Kidney (tissue), 22 donors: ENCODE measurements at places on chromosomes 11 and 22. TPM values are rescaled to one million over a fixed set of nuclear protein-coding genes. Genes with fewer than 3 reads are reported as not detected.

GRCh38 chr11:117170210-117170609, 8.3 kb upstream of the SIDT2 start:
- peak; percentile 73 for DNase-seq

DNA sequence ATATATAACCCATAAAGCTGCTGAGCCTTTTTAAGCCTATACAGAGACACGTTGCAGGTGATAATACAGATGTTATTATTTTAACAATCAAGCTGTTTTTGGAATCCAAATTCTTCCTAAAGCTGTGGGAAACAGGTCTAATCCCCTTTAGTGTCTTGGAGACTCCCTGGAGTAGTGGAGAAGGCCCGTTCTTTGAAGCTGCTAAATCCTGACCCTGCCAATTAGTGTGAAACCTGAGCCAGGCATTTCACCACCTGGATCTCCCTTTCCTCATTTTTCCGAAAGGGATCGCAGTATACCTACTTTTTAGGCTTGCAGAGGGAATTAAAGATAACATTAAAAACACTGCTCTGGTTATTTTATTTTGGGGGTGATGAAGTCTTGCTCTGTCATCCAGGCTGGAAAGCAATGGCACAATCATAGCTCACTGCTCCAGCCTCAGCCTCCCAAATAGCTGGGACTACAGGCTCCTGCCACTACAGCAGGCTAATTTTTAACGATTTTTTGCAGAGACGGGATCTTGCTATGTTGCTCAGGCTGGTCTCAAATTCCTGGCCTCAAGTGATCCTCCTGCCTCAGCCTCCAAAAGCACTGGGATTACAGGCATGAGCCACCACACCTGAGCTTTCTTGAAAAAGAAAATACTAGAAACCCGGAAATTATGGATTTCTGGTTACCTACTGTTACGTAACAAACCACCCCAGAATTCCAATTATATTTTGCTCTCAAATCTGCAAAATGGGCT, 1.7 kb upstream of the EIF4ENIF1 start:
- DNase-seq: peak; percentile 15

- DNase-seq: no peak
Measured at GRCh38 chr22:46450931-46451561, 86.4 kb downstream of the CELSR1 start.

DNA sequence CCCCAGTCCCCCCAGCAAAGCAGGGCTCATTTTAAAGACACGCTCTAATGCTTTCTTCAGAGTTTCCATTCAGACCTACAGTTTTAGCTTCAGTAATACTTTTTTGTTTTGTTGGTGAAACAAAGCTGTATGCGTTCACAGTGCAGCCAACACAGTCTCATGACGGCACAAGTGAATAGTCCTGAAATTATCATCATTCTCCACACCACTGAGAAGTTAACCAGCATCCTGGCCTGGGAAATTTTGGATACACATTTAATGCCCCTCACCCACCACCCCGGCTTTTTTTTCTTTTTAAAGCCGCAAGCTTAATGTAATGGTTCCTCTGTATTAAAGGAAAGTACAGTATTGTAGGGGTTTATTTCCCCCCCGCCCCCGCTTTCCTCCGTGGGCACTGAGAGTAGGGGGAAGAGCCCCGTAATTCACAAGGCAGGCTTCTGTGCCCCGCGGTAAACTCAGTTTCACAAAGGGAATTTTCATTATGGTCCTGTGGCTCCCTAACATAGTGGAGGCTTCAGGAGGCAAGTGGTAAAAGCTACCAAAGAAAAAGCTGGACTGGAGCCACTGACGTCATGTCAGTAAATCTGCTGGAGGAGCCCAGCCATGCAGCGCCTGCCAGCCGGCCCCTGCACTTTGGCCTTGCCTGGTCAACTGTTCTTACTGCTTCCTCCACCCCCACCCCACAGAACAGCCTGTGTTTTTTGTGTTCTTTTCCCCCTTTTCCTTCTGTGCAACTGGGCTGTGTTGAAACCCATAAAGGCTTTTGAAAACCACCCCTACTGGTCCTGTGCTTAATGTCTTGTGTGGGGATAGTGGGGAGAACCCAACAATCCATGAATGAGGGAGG, 18.2 kb downstream of the TEAD1 start:
- peak; percentile 97 for DNase-seq

GRCh38 chr11:67372321-67372992, 941 bp downstream of the CLCF1 start:
- DNase-seq: peak; percentile 69

The ADM gene
- total RNA-seq: 14.4 TPM
